ENCODE measurements at places on chromosomes 12 and 14.
A peak's percentile ranks its signal among the peaks of the same experiment; 100 is the strongest.

GRCh38 chr14:30995689-30996088 lies 29.8 kb upstream of the AP4S1 start:
- no peak for DNase-seq

GRCh38 chr12:76863837-76864236 lies 15.0 kb downstream of the CSRP2 start:
- DNase-seq, result no peak

DNA sequence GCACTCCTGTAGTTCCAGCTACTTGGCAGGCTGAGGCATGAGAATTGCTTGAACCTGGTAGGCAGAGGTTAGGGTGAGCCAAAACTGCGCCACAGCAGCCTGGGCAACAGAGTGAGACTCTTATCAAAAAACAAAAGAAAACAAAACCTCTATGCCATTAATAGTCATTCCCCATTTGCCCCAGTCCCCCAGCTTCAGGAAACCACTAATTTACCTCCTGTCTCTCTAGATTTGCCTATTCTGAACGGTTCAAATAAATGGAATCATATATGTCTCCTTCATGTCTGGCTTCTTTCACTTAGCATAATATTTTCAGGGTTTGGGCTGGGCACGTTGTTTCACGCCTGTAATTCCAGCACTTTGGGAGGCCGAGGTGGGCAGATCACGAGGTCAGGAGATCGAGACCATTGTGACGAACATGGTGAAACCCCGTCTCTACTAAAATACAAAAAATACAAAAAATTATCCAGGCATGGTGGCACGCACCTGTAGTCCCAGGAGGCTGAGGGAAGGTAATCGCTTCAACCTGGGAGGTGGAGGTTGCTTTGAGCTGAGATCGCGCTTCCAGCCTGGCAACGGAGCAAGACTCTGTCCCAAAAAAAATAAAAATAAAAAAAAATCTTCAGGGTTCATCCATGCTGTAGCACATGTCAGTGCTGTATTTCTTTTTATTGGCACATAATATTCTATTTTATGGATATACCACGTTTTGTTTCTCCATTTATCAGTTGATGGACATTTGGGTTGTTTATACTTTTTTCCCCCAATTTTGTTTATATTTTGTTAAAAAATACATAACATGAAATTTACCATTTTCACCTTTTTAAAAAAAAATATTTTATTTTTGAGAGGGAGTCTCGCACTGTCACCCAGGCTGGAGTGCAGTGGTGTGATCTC lies 31.9 kb downstream of the KNTC1 start:
- no peak for DNase-seq

- no peak for DNase-seq
Measured at GRCh38 chr12:19641235-19642080, 202.2 kb downstream of the AEBP2 start.

DNA sequence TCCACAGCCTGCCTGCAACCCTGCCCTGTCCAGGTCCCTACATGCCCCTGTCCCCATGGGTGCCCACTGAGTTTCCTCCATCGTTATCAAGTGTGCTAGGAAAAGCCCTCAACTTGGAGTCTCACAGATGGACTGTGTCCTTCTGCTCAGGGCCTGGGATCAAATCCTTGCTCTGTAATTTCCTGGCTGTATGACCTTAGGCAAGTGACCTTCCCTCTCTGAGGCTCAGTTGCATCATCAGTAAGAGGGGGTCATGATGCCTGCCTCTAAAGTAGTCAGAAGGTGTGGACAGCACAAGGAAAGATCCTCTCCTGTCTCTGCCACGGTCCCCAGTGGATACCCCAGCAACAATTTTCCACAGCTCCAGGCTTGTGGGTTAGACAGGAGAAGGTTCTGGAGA lies 22.2 kb downstream of the RASAL1 start:
- DNase-seq, result no peak

- DNase-seq, result no peak
Measured at GRCh38 chr12:71602761-71603577, 60.7 kb downstream of the ZFC3H1 start.

- DNase-seq, result no peak
Measured at GRCh38 chr12:59700153-59700450, 104.3 kb downstream of the SLC16A7 start.

GRCh38 chr12:47350062-47350408 lies 270.3 kb upstream of the AMIGO2 start:
- DNase-seq, result peak; percentile 16

- no peak for DNase-seq
Measured at GRCh38 chr12:122934722-122935121, 31.5 kb downstream of the ABCB9 start.

DNA sequence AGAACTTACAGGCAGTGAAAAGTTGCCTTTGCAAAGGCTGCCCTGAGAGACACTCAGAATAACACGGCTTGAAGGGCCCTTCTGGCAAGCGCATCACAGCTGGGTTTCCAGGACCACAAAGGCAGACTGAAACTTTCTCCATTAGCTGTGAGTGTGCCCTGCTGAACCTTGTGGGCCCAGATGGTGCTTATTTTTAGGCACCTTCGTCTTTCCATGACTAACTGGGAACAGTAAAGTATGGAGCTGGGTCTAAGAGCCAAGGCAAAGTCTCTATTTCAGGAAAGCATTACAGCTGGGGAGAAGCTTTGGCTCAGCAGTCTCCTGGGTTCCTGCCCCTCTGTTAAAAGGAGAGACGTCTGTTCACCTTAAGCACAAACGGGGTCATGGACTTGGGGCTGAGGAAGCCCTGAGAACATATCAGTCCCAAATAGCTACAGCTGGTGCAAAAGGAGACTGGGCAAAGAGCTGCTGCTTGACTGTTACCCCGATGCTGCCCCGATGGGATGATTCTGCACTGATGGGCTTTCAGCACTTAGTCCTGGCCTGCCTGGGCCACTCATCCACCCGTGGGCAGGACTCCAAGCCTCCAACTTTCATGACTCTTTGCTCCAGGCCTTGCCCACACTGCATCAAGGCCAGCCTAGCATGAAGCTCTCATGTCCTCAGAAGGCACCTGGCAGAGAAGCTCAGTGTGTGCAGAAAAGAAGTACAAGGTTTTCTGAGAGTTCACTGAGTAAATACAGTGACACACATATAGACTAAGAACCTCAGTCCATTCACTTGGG lies 248.3 kb downstream of the PHLDA1 start:
- DNase-seq, result no peak

DNA sequence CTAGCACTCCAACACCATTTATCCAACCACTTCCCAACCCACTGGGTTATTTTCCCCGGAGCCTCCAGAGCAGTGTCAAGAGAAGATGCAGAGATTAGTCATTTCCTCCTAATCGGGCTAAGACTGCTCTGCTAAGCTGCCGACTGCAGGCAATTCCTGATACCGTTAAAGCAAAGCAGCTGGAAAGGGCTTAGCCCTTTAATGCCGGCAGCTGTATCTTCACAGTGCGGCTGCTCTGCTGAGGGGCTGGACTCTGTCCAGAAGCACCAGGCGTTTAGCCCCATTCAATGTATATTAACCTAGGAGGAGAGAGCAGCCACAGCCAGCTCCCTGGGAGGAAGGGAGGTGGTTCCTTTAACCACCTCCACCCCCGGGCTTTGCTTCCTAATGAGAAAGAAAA lies 11.1 kb downstream of the AQP6 start:
- peak; percentile 54 for DNase-seq

- DNase-seq, result no peak
Measured at GRCh38 chr12:20132818-20133217, 235.5 kb upstream of the PDE3A start.

- DNase-seq, result no peak
Measured at GRCh38 chr12:25347716-25348592, 97.2 kb upstream of the KRAS start.

DNA sequence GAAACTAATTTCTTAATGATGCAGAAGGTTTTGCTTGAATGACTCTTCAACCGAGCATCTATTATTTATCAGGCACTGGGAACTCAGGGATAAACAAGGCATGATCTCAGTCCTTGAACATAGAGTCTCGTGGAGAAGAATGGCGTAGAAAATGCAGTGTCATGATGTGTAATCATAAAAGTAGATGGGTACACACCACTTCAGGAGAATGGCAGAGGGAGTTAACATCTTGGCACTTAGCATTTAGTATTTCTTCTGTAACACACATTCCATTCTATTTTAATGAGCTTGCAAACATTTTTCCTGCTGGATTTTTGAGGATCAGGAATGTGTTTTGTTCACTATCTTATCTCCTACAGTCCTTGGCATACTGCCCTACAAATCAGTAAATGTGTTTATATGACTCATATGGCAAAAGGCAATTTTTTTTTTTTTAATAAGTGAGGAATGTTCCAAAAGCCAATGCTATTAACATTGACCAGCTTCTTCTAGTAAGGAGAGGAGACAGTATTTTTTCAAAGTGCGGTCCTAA lies 3.8 kb downstream of the TXNRD1 start:
- peak; percentile 74 for DNase-seq

GRCh38 chr12:76878899-76879709 lies at the start of gene CSRP2:
CSRP2 (minus strand) TSS chr12:76879019; CDS start chr12:76866260, 12,759 bp downstream.
- peak; percentile 17 for DNase-seq

GRCh38 chr12:21677622-21678277 lies 20.1 kb upstream of the LDHB start:
- no peak for DNase-seq

DNA sequence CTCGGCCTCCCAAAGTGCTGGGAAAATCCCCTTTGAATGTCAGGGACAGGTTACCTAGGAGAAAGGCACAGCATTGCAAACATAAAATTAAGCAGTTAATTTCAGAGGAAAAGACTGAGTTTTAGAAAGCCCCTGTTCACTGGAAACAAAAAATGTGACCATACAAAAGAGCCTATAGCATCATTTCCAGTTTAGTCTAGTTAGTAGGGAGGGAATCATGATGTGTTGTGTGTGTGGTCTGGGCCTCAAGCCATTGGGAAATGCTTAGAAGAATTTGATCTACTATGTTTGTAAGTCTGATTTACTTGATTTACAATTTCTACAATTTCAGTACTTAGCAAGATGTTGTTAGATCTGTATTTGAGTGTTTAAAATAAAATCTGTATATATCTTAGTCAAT lies 47.1 kb upstream of the RERG start:
- no peak for DNase-seq

DNA sequence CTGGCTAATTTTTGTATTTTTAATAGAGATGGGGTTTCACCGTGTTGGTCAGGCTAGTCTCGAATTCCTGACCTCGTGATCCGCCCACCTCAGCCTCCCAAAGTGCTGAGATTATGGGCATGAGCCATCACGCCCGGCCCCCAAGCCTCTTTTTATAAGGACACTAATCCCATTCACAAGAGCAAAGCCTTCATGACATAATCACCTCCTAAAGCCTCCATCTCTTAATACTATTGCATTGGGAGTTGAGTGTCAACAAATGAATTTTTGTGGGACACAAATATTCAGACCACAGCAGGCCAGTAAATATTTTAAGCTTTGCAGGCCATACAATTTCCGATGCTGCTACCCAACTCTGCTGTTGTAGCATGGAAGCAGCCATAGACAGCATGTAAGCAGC lies 10.9 kb downstream of the RNF212B start:
- no peak for DNase-seq

DNA sequence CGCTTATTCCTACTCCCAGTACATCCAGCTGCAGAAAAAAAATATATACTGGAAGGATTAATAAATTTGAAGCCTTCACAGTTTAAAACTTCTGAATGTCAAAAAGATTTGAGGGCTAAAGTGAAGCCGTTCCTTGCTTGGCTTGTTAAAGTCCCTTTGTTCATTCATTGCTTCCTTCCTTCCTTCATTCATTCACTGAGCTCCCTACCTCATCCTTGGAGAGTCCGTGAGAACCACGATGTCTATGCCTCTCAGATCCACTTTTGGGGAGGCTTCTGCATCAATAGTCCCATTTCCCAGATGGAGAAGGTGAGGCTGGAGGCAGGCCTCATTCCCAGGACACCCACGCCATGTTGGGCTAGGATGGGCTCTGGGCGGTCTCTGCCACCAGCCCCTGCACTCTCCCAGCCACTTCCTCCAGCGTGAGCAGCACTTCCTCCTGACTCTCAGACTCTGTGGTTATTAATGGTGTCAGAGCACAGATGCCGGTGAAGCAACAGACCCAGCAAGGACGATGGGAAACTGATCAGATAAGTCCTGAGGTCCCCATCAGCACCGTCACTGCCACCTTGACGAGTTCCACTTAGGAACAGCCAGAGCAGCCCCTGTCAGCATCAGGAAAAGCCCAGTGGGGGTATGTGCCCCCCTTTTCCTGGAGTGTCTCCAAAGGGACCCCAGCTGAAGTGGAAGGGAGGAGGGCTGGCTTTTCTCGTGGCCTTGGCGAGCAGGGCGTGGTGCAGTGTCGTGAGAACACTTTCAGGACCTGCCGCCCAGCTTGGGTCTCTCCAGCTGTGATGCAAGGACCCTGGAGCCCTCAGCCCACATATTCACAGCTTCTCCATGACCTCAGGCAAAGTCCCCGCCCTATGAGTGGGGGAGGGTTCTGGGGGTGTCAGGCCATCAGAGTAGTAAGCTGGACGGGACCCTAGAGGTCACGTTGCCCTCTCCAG lies 21.2 kb downstream of the ASB2 start:
- peak; percentile 90 for DNase-seq

- DNase-seq, result no peak
Measured at GRCh38 chr12:52338241-52338960, 17.2 kb upstream of the KRT83 start.

DNA sequence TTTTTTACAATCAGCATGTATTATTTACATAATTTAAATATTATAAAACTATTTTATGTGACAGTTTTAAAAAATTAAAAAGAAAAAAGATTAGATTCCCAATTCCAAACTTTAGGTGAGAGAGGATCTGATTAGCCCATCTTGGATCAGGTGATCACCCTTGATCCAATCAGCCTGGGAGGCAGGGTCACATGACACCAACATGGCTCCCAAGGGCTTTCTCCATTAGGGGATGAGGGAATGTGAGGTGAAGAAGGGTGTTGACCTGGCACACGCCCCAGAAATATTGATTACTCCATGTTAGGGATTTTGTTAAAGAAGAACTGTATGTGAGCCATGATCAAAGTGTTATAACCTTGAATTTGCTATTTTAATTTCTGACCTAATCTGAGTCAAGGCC lies 225.4 kb downstream of the RBM19 start:
- DNase-seq, result no peak

GRCh38 chr12:91889059-91889458 lies 256.6 kb downstream of the BTG1 start:
- DNase-seq, result no peak

DNA sequence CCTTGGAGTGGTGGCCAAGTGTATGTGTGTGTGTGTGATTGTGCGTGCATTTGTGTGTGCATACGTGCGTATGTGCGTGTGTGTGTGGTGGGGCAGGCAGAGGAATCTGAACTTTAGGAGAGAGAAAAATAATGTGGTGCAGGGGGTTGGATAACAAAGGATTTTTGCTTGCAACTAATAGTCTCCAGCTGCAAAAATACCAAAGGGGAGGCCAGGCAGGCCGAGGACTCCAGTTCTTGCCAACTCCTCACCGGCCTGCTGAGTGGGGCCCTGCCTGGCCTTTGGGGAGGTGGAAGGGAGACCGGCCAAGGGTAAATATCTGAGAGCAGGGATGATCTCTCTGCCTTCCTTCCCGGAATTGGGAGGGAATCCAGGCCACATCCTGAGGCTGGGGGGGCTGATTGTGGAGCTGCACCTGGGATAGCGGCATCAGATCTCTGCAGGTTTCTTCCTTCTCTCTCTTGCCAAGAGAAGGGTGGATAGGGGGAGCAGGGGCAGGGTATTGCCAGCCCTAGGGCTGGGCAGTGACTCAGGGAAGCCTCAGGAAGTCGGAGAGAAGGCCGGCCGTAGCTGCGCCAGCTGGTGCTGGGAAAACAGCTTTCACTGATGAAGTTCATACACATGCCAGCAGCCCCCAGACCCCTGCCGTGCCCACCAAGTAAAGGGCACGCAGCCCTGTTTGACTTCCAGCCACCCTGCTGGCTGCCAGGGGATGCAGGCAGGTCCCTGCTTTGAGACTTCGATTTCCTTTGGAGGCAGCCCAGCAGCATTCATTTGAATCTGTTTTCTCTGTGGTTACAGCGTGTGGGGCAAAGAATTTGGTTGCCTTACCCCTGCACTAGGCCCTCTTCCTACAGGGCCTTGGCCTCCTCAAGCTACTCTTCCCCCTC lies 4.6 kb upstream of the LRP1-AS start:
- DNase-seq, result no peak

Data from inflammatory macrophage (primary cell).